ENCODE measurements at places on chromosomes 5 and 9.
A peak's percentile ranks its signal among the peaks of the same experiment; 100 is the strongest.

GRCh38 chr9:109062543-109062942, 49.2 kb upstream of the CTNNAL1 start:
- DNase-seq, result no peak

DNA sequence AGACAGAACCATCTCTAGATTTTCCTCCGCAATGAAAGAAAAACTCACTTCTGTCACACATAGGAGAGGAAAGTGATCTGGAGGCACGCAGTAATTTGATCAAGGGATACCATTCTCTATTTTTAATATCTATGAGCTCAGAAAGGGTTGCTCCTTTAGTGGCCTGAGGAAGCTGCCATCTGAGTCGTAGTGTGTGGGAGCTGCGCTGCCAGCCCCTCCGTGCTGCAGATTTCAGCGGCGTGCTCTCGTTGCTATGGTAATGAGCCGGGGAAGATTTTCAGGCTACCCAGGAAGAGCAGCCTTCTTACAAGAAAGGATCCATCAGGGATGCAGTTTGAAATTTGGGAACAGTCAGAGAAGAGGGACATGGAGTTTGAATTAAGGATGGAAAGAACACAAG, 17.1 kb upstream of the GOLM1 start:
- no peak for DNase-seq

- no peak for DNase-seq
Measured at GRCh38 chr9:9631284-9631683, 981.5 kb downstream of the PTPRD start.

- no peak for DNase-seq
Measured at GRCh38 chr9:37936376-37936775, 32.4 kb upstream of the SLC25A51 start.

- DNase-seq, result no peak
Measured at GRCh38 chr9:130988400-130988747, 20.6 kb upstream of the LAMC3 start.

DNA sequence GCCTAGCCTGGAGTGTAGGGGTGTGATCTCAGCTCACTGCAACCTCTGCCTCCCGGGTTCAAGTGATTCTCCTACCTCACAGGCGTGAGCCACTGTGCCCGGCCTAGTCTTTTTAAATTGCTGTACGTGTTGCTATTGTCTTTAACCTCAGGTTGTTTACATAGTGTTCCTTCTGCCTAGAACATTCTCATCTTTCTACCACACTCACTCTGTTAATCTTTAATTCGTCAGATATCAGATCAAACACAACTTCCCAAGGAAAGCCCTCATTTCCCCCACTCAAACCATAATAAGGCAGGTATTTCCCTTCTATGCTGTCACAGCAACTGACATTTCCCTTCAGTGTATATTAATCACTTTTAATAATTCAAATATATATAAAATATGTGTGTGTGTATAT, 1310.0 kb upstream of the C9orf72 start:
- no peak for DNase-seq

DNA sequence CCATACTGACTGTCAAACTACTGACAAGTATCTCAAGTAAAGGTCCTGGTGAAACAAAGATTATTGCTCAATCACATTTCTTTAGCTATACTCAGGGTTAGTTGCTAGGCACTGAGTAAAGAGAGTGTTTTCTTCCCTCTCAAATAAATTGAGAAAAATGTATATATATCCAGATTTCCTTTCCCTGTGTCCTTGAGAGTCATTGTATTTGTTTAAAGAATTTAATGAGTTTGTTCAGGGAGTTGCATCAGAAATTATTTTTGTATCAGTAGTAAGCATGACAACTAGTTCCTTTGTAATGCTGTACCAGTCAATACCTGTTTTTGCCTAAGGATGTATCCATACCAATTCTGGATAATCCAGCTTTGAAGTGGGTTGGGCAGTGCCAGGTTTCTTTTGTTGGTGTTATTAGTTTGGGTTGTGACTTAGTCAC, 3.2 kb upstream of the ANKHD1 start:
- DNase-seq, result no peak

- peak; percentile 8 for DNase-seq
Measured at GRCh38 chr9:107243742-107244141, 39.3 kb upstream of the RAD23B start.

DNA sequence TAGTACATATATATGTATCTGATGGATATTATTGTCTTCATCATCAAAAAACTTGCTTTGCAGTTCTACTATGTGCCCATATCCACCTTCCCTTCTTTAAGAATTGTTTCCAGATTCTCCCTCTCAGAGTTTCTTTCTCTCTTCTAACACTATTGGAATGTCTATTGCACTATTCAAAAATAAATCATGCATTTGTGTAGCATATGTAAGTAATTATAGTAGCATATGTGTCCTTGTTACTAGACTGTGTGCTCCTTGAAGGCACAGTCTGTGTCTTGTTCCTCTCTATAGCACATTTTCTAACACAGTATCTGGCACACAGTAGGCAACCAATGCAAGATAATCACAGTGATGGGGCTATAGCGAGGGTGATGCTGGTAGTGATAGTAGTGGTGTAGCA, 43.4 kb upstream of the TRIM32 start:
- no peak for DNase-seq

GRCh38 chr5:158832731-158833130, 267.0 kb downstream of the EBF1 start:
- no peak for DNase-seq

- no peak for DNase-seq
Measured at GRCh38 chr5:113161806-113162205, 185.2 kb downstream of the DCP2 start.

- DNase-seq, result no peak
Measured at GRCh38 chr9:22105005-22105722, 96.1 kb upstream of the CDKN2B start.

- DNase-seq, result no peak
Measured at GRCh38 chr5:137264041-137264440, 235.1 kb downstream of the SPOCK1 start.

DNA sequence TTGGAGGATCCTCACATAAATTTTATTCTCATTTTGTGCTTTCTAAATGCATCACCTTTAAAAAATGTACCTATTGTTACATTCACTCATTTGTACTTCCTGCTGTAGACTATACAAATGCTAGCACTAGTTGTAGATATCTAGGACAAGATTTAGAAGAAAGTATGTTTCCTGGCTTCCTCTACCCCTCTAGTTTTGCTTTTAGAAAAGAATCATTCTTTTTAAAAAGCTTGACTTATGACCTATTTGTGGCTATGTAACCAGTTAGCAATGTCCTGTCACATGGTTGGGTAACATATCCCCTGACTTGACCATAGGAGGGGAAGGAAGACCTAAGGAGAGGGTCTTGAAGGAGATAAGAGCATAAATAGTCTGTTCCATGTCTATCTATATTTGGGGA, 13.3 kb downstream of the CAMK4 start:
- DNase-seq, result no peak

- DNase-seq, result no peak
Measured at GRCh38 chr5:100469767-100470166, 65.4 kb upstream of the FAM174A start.

DNA sequence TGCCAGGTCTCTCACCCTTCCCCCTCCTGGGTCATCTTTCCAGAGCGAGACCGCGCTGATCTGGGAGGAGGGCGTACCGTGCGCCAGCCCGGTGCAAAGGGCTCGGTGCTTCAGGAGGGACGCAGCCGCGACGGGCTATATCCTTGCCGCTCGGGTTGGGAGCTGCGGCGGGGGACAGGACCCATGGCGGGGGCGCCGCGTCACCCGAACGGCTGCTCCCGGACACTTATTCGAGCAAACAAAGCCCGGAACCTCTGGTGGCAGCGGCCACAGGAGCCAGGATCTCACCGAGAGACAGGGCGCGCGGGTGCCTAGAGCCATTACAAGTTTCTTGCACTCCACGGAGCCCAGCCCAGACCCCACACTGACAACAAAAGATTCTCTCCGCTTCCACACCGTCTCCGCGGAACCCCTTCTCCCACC, 1.3 kb downstream of the SEMA6A start:
- DNase-seq, result no peak

Data from activated CD4-positive, CD25-positive, alpha-beta regulatory T cell (primary cell).